ENCODE measurements at places on chromosomes 13 and 19.

DNA sequence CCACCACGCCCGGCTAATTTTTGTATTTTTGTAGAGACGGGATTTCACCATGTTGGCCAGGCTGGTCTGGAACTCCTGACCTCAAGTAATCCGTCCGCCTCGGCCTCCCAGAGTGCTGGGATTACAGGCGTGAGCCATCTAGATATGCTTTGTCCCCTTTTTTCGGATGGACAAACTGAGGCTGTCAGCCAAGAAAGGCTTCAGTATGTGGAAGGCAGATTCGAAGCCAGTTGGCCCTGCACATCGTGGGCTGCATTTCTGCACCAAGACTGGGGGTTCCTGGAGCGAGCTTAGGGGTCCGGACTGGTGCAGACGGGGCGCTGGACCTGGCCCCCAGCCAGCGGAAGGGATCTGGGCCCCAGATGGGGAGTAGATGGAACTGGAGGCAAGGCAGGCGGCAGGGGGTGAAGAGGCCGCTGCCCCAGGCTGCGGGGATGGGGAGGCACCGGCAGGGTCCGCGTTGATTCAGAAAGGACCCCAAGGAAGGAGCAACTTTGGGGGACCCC is 9.7 kb upstream of the JUND start:
- no peak for DNase-seq

DNA sequence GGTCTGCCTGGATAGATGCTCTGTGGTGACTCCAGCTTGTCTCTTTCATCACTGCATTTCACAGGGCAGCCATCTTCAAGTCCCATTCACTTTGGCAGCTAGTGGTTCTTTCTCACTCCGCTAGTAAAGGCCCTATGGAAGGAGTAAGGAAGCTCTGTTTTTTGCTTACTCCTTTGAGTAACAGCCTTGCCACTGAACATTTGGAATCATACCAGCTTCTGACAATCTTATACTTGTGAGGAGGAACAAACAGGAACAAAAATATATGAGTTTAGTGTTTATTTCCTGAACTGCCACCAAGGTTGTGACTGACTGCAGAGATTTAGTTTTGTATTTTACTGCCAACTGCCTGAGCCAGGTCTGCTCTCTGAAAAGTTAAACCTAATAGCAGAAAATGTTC is 38.7 kb downstream of the KCTD4 start:
- no peak for DNase-seq

- DNase-seq = no peak
Observed at GRCh38 chr19:14315433-14315832, 65.8 kb upstream of the ADGRE5 start.

DNA sequence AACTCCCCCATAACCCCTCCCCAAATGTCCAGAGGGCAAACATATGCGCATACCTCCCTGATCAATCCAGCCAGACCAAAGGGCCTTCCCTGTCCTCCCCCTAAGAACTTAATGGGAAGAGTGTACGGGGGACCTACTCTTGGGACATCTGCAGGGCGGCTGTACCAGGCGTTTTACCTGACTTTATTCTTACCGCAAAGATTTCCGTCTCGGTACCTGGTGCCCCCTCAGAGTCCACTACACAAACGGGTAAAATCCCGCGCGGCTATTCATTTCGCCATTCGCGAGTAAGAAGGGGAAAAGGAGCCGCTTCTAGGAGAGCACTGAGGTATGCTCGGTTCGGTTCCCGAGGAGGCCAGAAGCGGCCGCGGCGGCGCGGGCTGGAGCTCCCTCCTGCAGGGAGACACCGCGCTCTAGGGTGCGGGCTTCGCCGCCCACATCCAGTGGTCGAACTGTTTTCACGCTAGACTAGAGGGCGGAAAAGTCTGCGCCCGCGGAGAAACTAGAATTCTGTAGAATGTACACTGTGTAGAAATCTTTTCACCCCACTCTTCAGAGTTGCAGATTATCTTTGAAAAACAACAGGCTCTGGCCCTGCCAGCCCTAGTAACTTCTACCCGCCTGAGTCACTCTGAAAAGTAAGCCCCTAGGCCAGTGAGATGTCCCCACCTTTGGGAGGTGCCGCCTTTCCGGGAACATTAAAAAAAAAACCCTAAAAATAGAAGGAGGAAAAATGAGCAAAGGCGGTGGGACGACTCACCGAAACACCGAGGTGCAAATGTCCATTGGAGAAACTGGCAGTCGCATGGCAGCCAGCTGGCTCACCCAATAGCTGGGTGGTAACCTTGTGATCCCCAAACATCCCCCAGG is 3.8 kb upstream of the TSHZ3 start:
- no peak for DNase-seq

DNA sequence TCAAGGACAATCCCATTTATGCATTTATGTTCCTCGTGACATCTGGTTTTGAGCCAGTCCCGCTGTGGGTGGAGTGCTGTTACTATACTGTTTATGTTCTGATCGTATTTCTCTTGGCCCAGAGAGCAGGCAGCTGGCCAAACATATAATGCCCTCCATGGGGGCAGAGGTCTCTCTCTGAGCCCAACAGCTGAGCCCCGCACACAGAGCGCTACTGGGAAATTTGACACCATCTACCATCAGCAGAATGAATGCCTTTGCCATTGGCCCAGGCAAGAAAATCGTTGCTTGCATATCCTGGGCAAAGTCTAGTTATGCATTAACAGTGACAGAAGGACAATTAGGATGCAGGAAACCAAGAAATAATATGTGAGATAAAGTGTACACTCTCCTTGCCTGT is 126.8 kb upstream of the CACNA1A start:
- no peak for DNase-seq

GRCh38 chr19:38665219-38665931 is 17.9 kb downstream of the ACTN4 start:
- no peak for DNase-seq

DNA sequence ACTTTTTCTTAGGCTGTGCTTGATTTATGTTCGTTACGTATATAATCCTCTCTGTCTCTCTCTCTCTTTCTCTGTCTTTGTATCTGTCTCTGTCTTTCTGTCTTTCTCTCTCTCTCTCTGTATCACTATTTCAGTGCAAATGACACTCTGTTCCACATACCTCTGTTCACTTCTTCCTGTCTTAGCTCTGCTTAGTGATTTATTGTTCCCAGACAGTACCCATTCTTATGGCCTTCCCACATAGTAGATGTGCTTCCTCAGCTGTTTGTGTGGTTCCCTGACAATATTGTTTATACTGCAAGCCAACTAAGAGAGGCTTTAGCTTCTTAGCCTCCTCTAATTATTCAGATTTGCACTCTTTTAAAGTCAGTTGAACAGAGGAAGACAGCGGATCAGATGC is 1244.2 kb downstream of the DIAPH3 start:
- DNase-seq = no peak

DNA sequence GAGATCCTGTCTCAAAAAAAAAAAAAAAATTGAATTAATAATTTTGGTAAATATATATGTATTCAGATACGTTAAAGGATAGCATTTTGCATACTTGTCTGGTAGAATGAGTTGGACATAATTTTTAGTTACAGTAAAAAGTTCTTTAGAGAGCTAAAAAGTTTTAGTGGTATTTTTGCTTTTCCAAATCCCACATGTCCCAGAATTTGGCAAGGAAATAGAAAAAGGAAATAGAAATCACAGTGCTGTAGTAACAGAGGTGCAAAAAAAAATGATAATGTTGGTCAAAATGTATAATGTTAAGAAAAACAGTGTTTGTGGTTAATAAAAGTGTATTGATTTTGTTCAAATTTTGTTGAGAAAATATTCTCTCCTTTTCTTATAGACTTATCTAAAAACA is 96.8 kb downstream of the LRCH1 start:
- DNase-seq = no peak

DNA sequence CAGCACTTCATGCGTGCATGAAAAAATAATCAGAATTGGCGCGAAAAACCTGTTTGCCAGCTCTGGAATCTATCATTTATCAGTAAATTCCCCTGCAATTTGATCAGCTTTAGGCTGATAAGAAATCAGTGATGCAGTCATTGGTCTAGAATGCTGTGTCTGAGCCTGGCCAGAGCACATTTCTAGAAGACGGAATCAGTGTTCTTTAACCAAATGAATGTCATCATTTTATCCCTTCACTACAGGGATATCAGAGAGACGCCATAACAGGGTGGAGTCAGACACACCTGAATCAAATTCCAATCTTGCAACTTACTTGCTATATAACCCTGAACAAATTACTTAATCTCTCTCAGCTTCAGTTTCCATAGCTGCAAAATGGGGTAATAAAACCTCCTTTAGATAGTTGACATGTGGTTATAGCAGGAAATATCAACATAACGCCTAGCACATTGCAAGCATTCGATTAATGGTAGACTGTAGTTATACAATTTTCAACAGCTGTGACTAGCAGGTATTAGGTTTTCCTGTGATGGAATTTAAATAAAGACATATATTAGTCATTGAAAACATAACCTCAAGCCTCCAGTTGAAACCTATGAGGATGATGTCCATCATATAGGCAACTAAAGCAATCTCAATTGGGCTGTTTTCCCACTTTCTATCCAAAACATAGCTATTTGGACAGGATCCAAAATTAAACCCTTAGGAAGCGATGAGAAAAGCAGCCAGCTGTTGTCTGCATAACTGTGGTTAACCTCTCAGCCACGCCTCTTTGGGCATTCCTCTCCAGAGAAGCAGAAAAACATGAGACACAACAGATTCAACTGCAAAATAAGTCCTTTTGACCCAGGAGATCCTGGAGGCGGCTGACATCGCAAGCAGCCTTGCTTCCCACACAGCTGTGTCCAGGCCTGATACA is 51.6 kb upstream of the UBL3 start:
- no peak for DNase-seq

DNA sequence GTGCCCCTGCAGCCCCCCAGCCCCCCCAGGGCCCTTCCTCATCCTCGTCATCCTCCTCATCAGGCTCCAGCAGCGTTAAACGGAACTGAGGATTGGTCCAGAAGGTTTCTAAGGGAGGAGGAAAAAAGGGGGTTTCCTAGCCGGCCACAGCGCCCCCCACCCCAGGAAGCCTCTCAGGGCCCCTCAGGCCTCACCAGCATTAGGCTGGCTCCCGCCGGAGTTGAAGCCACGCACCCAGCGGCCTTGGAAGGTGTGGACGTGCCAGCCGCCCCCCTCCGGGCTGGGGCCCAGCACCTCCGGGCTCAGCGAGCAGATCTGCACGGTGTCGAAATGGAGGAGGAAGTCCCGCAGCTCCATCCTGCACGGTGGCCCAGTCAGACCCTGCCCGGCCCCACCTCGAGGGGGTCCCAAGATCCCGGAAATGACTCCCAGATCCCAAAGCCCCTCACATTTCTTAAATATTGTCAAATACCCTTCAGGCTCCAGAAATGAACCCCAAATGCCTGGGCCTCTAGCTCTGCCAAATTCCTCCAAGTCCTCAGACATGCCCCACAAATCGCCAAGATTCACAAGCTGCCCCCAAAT is 6.9 kb downstream of the CAPN12 start:
- no peak for DNase-seq

DNA sequence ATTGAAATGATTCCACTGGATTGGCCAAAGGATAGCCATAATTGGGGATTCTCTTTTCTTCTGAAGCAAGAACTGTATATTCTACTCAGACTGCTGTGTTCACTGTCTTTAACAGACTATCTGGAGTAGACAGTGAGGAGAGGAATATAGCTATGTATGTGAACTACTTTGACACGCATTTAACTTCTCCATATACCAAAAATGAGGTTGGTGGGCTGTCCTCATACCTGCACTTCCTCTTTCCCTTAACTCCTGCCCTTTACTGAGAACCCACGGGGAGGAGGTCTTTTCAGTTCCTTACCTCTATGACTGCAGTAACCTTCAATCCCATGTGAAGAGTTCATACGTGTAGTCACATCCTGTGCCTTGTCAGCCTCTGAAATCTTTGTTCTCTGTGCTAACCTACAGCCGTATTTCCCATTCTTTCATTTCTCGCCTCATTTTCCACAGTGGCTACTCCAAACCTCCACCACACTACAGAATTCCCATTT is 305.8 kb downstream of the MTUS2 start:
- DNase-seq = peak; percentile 44

DNA sequence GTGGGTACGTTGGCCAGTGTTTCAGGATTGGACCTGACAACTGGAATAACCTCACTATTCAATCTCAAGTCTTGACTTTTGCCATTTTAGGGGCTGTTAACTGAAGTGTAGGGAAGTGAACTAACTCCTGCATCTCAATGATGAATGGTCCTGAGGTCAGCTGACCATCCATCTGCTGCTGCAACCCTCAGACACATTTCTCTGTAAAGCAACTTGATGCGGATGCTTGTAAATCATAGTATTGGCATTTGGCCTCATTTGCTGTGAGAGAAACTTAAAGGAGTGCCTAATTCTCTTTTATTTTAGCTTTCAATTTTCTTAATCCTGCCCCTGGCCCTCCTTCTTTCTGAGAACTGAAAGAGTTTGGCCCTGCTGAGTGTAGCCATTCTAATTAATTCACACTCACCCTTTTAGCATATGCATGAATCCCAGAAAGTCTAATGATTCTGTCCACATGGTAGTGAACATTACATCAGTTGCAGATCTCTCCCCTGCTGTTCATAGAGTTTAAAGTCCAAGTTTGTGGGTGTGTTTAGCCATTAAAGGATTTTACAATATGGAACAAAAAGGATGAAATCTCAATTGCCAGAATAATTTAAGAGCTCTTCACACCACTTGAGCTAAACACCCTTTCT is 1531.4 kb upstream of the SLC10A2 start:
- no peak for DNase-seq

DNA sequence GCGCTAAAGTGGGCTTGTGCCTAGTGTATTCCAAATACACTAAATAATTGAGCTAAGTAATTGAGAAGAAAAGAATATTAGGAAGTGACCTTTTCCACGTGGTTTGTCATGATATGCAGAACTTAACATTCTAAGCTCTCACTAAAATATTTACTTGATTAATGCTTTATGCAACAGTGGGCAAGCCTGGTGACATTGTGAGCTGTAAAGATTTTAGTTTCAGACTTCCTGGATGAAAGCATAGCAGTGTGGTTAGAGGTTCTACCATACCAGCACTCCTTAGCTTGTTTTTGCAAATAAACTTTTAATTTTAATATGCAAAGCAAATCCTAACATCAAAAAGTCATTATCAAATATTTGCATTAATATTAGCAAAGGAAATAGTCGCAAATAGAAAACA is 1065.1 kb upstream of the SPRY2 start:
- no peak for DNase-seq

- DNase-seq = no peak
Observed at GRCh38 chr19:8361921-8362793, 1.8 kb upstream of the ANGPTL4 start.

All from GM10248 (cell line).